ENCODE measurements at places on chromosomes 12 and 14.

GRCh38 chr14:71005076-71005475, 97.8 kb downstream of the PCNX1 start:
- DNase-seq, result no peak

DNA sequence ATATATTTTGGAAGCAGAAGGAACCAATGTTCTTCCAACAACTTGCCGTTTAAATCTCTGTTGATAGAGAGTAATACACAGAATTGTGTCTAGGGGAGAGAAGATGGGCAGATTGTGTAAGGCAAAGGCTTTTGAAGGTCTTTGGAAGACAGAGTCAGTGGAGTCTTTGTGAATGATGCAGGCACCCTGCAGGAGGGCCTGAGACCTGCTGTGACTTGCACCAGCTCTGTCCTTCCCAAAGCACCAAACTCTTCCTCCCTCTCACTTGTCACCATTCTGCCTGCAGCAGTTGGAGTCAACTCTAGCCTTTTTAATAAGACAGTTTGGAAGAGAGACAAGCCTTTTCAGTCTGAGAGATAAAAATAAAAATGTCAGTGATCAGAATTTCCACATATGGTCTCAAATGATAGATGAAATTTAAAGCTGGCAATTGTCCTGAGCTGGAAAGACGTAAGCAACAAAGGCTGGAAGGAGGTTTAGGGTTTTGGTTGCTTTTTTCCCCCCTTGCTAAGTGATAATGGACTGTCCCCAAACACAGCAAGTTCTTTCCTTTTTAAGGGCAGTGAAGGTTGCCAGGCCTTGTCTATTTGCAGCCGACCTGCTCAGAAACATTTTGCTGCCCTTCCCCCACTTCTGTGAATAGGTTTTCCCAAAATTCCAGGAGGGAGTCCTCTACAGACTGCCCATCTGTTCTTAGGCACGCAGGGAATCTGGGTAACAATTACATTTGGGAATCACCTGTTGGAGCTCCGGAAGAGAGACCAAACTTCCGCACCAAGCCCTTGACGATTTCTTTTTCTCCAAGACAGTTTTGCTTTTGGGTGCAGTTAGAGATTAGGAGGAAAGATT, 103.0 kb upstream of the NTF3 start:
- DNase-seq, result no peak

GRCh38 chr12:114272605-114273004, 133.3 kb downstream of the TBX5 start:
- DNase-seq, result no peak

- DNase-seq, result no peak
Observed at GRCh38 chr14:69713993-69714679, 52.8 kb upstream of the SRSF5 start.

DNA sequence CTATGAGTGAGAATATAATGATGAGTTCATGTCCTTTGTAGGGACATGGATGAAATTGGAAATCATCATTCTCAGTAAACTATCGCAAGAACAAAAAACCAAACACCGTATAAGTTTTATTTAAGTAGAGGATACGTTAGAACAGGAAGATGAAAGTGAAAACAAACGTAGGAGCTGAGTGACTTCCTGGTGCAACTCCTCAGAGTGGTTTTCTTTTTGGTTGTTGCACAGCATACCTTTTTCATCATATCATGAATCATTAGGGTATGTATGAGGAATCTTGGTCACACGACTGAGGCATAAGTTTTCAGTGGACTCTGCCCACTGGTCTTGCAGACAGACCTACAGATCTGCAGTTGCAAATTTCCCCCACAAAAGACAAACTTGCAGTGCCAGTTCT, 199.0 kb downstream of the LRFN5 start:
- no peak for DNase-seq

- no peak for DNase-seq
Observed at GRCh38 chr12:104827587-104827986, 130.5 kb downstream of the SLC41A2 start.

- DNase-seq, result no peak
Observed at GRCh38 chr14:74570696-74571095, 41.3 kb downstream of the LTBP2 start.

DNA sequence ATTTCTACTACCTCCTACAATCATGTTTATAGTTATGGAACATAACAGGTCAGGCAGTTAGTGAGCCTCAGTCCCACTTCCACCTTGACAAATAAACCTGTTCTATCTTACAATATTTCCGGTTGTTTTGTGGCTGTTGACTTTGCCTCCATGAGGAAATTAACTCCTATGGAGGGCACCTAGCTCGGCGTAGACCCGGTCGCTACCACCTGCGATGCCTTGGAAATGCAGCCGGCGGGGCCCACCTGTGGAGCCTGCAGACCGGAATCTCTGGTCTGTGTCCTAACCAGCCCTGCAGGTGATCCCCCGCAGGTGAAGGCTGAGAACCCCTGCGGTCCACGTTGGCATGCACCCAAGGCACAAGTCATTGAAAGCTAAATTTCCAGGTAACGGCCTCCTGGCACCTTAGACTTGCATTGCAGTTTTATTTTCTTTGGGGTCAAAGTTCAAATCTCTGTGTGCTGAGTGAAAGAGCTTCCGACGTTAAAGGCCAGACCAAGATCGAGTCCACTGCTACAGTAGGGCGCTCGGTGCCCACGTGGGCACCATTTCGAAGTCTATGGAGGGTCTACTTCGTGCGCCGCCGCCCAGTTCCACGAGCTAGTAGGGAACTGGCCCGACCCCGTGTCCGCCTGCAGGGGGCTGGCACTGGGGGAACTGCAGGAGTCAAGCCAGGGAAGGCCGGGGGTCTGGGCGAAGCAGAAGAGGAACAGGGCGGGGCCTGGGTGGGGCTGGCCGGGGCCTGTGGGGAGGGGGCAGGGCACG, 782 bp upstream of the PIWIL1 start:
- no peak for DNase-seq

DNA sequence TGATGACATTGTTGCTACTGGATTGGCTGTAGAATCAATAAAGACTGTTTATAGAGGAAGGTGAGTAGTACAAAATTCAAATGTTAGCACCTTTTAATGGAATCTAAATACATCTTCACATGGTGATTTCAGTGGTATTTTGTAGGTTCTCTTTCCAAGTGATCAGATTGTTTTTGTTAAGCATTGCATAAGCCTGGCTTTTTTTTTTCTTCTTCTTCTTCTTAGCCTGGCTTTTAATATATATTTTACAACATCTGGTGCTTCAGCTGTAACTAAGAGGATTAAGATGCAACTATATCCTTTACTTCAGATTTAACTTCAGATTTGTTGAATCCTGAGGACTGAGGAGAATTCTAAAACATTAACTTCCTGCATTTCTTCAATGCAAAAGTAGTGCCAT, 57.3 kb upstream of the ATF1 start:
- DNase-seq, result no peak

GRCh38 chr14:59339524-59340330, 125.5 kb downstream of the GPR135 start:
- DNase-seq, result no peak

- DNase-seq, result no peak
Observed at GRCh38 chr14:50675597-50675996, 7.5 kb upstream of the SAV1 start.

- no peak for DNase-seq
Observed at GRCh38 chr12:124797321-124797720, 66.3 kb downstream of the SCARB1 start.

GRCh38 chr14:90624227-90624626, 192.0 kb downstream of the TTC7B start:
- no peak for DNase-seq

- no peak for DNase-seq
Observed at GRCh38 chr12:124026755-124027745, 54.0 kb downstream of the ZNF664 start.

DNA sequence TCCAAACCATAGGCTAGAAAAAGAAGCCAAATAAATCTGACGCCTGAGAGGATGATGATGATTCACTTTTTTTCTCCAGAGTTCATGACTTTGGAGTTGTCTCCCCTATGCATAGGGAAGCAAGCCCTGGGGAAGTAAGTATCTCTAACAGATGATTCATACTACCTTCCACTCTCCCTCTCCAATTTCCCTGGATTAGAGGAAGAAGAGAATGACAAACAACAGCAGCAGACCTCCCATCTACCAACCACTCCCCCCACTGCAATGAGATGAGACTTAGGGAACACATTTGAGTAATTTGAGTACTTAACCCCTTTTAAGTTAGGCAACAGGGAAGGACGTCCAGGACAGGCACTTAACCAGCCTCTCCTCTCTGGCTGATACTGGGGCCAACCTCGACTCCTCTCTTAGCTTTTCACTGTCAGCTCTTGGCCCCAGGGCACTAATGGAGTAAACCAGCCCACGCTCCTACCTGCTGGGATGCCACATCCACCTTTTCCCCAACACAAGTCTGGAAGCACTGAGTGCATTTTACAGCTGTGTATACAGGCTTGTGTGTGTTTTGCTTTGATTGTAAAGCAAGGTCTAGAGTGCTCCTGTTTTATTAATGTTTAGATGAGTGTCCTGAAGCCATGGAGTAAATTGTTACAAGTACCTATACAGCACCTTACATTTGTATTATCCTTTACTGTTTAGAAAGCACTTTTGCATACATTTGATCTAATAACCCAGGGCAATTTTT, 180.7 kb downstream of the PHLDA1 start:
- no peak for DNase-seq

- no peak for DNase-seq
Observed at GRCh38 chr14:87767567-87767901, 225.4 kb downstream of the GALC start.

GRCh38 chr12:113245695-113246477, 24.6 kb downstream of the TPCN1 start:
- DNase-seq, result no peak

- DNase-seq, result no peak
Observed at GRCh38 chr14:54329082-54329695, 67.6 kb upstream of the CDKN3 start.

GRCh38 chr12:68481181-68481941, 129.3 kb upstream of the RAP1B start:
- DNase-seq, result no peak

GRCh38 chr14:71776471-71777360, 155.5 kb upstream of the RGS6 start:
- no peak for DNase-seq

GRCh38 chr12:6734506-6735387, 10.9 kb downstream of the COPS7A start:
- DNase-seq, result no peak

DNA sequence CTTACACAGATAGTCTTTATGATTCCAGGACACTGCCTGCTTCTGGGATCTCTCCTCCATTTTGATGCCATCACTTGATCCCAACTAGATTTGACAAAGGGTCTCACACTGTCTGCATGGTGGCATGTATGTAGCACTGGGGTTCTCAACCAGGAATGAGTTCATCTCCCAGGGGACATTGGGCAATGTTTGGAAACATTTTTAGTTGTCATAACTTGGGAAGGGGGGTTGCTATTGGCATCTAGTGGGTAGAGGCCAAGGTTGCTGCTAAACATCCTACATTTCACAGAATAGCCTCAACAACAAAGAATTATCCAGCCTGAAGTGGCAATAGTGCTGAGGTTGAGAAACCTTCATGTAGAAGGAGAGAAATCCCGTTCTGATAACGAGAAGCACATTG, 376.2 kb downstream of the DPF3 start:
- DNase-seq, result no peak

Measured in activated CD8-positive, alpha-beta memory T cell treated with anti-CD3 and anti-CD28 coated beads for 1 hour (primary cell).